ENCODE measurements at places on chromosomes 2 and 18.

DNA sequence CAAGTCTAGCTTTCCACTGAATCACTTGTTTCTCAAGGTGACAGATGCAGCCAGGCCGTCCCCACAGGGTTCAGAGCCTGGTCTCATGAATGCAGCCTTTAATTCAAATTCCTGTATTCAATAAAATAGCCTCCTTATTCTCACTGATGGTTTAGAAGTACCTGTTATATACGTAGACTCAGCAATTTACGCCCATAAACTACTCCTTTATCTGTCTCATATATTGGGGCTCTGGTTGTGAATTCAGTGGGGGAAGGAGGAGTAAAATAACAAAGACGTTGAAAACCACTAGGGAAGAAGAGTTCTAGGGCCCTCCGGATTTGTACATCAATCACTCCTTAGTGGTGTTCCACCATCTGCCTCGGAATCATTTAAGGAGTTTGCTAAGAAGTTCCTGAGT is 1.7 kb downstream of the OBSL1 start:
- no peak for DNase-seq

GRCh38 chr2:123723706-123724105 is 301.4 kb upstream of the CNTNAP5 start:
- no peak for DNase-seq

DNA sequence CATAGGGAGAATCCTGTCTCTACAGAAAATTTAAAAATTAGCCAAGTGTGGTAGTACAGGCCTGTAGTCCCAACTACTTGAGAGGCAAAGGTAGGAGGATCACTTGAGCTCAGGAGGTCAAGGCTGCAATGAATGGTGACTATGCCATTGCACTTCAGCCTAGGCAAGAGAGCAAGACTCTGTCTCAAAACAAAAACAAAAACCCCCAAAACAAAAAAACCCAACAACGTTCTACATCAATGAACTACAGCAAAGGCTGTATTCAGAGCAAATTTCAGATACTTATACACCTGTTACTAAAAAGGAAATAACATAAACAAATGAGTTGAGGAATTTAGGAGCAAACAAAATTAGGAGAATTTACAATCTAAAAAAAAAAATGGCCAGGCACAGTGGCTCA is 22.6 kb downstream of the YES1 start:
- DNase-seq: no peak

GRCh38 chr2:225690153-225690552 is 290.6 kb downstream of the NYAP2 start:
- DNase-seq: no peak

DNA sequence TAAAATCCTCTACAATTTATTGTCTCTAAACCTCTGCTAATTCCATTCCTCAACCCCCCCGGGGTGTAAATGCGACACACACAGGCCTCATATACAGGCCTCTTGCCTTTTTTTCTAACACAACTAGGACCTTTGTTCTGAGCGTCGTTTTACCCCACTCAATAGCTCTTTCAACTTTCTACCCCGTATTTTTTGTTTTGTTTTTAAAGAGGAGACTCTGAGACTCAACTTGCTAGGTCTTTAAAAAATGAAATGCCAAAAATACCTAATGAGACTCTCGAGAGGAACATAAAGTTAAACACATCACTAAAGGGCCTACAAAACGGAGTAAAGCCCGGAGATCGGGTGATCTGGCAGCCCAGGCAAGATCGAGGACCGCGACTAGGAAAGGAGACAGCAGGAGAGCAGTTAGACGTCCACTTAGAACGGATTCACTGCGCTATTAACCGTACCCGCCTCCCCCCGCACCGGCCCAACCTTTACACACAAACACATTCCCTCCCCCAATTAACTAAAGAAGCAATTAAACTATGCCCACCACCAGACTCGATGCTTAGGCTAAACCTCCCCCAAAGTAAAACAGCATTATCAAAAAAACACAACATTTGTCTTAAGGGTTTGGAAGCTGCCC is 1.7 kb downstream of the TRIP12 start:
- no peak for DNase-seq

- DNase-seq: no peak
Observed at GRCh38 chr2:128622371-128622770, 303.7 kb upstream of the HS6ST1 start.

- DNase-seq: no peak
Observed at GRCh38 chr2:239519921-239520585, 119.2 kb upstream of the HDAC4 start.

GRCh38 chr2:95346231-95346737 is 49.1 kb downstream of the KCNIP3 start:
- DNase-seq: no peak

- no peak for DNase-seq
Observed at GRCh38 chr2:212193803-212194202, 344.8 kb downstream of the ERBB4 start.

DNA sequence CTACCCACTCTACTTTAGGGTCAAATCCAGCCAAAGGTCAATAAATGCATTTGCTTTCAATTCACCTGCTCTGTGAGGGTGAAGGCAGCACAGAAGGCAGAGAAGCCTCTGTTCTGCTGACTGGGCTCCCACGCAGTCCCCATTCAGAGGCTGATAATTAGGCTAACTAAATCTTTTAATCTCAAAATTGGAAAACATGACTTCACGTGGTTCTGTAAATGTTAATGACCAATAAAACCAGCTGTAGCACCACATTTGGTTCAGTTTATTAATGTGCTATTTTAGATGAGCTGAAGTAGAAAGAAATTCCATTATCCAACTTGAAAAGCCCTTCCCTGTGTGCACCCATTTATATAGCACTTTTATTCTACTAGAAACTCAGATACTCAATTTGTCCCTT is 310.6 kb downstream of the C1D start:
- DNase-seq: no peak

DNA sequence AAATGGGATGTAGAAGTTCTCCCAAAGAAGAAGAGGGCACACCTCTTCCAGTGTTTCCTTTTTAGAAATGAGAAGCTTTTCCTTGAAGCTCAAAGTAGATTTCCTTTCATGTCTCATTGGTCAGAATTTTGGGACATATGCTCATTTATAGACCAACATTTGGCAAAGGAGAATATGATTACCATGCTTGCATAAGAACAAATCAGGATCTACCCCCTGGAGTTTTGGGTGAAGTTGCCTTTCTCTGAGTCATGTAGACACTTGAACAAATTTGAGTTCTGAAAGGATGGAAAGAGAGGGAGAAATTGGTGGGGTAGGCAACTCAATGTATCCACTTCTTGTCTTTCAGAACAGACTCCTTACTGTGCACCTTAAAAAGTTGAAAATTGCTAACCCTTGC is 409.0 kb downstream of the SLC4A3 start:
- no peak for DNase-seq

- no peak for DNase-seq
Observed at GRCh38 chr2:65349863-65350262, 82.5 kb downstream of the SPRED2 start.

- DNase-seq: no peak
Observed at GRCh38 chr18:38038242-38038641, 472.6 kb upstream of the CELF4 start.

GRCh38 chr2:75896779-75897366 is 186.2 kb upstream of the GCFC2 start:
- DNase-seq: no peak

DNA sequence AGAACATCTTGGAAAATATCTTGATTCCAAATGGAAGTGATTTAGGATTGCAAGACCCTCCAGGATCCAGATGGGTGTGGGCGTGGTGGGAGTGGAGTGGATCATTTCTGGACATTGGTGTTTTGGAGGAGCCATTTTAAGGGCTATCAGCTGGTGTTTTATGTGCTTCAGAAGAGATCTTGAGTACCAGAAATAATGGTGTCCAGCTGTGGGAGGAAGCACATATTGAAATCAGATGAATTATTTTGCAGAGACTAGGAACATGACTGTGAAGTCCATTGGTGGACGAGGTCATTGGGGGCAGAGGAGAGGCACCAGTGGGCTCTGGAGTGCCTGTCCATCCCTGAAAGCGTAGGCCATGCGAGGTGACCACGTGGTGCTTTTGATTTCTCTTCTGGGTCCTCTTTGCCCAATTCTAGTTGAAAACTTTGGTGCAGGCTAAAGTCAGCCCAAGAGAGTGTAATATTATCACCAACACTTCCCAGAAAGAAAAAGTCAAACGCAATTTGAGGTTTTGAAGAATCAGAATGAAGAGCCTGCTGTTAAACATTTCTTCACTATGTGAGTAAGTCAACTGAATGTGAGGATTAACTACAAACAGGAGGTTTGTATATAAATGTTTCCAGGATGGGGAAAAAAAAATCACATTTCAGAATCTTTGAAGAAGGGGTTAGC is 31.6 kb downstream of the RNF144A start:
- DNase-seq: no peak

GRCh38 chr18:9711361-9712129 is 3.4 kb downstream of the RAB31 start:
- no peak for DNase-seq

DNA sequence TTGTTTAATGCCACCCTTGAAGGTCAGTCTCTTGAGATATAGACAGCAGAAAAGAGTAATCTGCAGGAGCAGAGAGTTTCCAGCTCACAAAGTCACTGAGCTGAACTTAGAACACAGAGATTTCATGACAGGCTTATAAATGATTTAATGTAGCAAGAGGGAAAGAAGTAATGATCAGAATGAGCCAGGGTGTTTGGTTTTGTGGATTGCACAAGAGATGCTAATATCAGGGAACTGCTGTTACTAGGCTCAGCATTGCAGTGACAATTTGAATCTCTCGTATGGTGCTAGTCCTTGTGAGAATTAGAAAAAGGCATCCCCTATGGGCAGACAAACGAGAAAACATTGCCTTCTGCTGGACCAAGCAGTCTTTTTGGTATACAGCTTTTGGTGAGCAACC is 61.7 kb upstream of the ITGB6 start:
- DNase-seq: no peak

DNA sequence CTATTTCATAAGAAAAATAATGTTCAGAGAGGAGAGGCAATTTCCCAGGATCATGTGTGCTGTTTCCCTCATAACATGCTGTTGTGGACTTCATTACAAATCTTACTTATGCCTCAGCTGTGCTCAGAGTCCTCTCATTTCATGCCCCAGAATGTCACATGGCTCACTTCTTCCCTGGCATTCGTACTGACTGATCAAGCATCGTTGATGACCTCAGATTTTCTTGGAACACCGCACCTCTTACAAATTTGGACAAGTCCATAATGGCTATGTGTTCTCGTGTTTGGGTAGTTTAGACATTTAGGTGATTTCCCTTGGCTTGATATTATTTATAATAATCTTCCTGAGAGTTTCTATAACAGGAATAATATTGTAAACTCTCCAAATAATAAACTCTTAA is 32.9 kb downstream of the SERPINB7 start:
- no peak for DNase-seq

- no peak for DNase-seq
Observed at GRCh38 chr2:28487258-28487657, 8.6 kb upstream of the PLB1 start.

DNA sequence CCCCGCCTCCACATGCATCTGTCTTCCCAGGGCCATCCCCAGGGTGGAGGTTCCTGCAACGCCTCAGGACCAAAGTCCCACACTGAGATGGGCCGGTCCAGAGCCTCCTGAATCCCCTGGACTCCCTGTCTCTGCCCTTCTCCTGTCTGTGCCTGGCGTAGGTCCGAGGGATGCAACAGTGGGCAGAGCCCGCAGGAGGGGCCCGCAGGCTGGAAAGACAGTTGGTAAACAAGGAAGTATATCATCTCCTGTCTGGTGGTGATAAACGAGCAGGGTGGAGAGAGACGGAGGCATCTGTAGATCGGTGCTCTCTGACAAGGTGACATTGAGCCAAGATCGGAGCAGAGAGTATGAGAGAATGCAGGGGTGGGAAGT is 72.6 kb upstream of the RAB6C start:
- DNase-seq: no peak

DNA sequence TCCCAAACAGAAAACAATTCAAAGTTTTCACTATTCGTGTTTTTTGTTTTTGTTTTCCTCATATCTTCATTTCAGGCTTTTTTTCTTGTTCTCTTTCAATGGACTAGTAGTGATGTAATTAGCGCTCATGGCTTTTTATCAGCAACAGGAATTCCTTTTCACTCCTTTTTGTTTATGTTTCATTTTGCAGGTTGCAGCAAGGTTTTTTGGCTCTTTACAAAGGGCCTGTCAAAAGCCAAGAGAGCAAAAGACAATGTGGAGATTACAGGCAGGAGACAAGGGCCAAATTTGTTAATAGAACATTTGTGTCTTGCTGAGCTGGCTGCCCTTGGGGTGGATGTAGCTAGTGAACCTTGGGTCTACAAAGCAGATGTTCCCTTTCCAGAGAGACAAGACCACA is 467.4 kb upstream of the CDH20 start:
- no peak for DNase-seq

GRCh38 chr2:172740856-172741255 is 5.2 kb downstream of the RAPGEF4 start:
- no peak for DNase-seq

DNA sequence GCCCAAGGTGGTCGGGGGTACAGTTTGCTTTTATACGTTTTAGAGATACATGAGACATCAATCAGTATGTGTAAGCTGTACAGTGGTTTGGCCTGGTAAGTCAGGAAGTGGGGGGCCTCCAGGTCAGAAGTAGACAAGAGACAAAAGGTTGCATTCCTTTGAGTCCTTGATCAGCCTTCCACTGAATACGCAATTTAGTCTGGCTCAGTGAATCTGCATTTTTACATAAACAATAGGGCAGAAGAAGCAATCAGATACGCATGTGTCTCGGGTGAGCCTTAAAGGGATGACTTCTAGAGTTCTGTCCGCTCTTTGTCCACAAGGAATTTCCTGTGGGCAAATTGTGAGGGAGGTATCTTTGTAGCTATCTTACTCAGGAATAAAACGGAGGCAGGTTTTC is 87.2 kb downstream of the SOWAHC start:
- no peak for DNase-seq

- no peak for DNase-seq
Observed at GRCh38 chr2:188977317-188977716, 3.1 kb downstream of the COL3A1 start.

DNA sequence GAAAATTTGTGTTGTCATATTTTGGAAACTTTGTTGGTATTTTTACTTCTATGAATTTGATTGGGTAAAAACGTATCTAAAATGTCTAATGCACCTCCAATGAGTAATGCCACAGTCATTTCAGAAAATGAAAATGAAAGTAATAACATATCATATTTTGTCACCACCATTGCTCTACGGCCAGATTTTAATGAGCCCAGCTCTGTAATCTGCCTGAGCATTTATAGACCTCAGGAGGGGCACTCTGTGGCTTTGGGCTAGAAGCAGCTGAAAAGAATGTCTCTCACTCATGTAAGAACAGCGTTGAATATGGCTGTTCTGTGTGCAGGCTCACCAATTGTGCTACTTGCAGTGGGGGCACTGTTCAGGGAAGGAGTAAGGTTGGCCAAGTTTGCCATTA is 32.7 kb upstream of the ABCA12 start:
- DNase-seq: no peak

- DNase-seq: no peak
Observed at GRCh38 chr18:35000457-35000856, 40.8 kb upstream of the MAPRE2 start.

DNA sequence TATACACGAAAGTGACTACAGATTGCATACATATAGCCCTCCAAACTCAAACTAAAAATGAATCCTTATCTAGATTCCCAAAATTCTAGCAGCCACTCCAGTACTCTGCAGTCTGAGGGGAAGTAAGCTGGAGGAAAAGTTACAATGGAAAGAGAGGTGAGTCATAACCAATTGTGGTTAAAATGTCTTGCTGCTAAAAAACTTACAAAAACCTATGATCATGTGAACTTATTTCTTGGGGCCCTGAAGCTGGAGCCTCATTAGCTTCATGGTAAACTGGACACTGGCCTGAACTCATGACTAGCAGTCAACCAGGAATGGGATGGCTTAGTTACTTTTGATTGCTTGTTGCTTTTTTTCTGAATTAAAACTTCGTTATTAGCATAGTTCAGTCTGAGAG is 175.9 kb downstream of the SLC4A3 start:
- DNase-seq: no peak

Data from stimulated activated CD8-positive, alpha-beta memory T cell treated with anti-CD3 and anti-CD28 coated beads, Interleukin-4, amount 100 ng/mL, for 4 hours (primary cell).